ENCODE measurements at places on chromosomes 3 and 15. TPM values are rescaled to one million over a fixed set of nuclear protein-coding genes. Genes with fewer than 3 reads are reported as not detected.

Gene CD200
- 6.4 TPM for total RNA-seq

Gene PTX3
- total RNA-seq = 3.7 TPM

Gene GHSR
- not detected for total RNA-seq

Gene FSIP1
- total RNA-seq = 4.1 TPM

Gene HIGD2B
- total RNA-seq = not detected

Gene TMEM158
- 15.2 TPM for total RNA-seq

Gene SAMMSON
- not detected for total RNA-seq

Gene CCNDBP1
- 54.6 TPM for total RNA-seq

Gene SLC28A2
- total RNA-seq = 2.6 TPM

Gene IL17RD
- 1.2 TPM for total RNA-seq

Measured in mucosa of descending colon (tissue), 3 donors.